ENCODE measurements at places on chromosomes 12 and 14.

DNA sequence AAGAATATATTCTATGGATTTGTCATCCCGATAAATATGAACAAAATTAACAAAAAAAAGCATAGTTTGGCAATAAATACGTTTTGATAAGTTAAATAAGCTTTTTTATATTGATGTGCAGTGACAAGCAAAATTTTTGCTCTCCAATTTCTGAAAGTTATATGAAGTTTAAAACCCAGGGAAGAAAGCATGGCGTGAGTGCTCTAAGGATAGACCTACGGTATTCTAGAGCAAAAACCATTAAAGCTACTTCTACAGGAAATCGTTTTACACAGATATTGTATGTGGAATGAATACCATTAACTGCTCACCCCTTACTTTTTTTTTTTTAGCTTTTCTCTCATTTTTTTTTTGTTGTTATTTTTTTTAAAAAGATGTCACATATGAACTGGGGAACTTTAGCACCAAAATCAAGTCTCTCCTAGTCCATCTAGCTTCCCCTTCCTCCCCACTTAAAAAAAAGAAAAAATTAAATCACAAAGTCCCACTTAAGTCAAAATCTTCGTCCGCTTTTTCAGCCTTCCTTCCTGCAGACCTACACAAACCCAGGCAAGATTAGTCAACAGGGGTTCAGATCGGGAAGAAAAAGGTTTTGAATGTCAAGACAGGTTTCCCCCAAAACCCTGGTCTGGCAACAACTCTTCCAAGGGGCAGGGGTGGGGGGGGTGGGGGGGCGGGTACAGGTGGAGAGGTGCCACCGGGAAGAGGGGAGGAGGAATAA lies 4.4 kb downstream of the ZFP36L1 start:
- DNase-seq: no peak

GRCh38 chr12:7937833-7938506 lies 2.0 kb upstream of the SLC2A3 start:
- DNase-seq: no peak

DNA sequence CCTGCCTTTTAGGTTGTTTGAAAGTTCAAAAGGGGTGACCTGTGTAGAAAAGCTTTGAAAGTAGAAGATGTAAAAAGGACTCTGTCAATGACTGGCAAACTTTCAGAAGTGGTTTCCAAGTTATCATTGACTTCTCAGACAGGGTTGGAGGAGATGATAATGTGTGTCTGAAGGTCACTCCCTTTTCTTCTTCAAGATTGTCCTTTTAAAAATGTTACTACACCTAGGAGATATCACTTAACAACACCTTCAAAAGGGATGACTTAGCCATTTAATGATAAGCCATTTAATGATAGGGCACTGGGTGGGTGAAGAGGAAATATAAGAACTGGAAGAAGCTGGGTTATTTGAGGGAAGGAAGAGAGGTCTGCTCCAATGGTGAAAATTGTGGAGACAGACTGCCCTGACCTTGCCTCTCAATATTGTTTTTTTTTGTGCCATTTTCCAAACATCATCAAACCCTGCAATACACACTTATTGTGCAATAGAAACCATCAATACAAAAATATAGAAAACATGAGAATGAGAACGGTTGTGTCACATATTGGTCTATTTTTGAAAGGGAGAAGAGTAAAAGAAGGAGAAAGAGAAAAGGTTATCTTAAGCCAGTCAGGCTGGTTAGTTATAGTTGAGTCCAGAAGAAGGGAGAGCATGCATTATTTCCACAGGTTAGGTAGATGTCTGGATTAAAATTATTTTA lies 38.8 kb downstream of the BEST3 start:
- DNase-seq: no peak

DNA sequence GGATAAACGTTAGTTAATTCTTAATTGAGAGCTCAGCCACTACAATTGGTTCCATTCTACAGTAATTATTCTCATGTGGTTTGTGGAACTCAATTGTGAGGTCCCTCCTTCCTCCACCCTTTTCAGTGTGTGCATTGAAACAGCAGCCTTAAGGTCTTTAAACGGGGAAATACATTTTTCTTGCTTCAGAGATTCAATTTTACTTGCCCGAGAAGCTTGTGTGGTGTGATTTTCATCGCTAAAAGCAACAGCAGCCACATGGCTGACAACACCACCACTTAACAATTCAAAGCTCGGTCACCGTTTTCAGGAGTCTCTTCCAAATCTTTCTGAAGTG lies 733 bp upstream of the PPFIBP1 start:
- no peak for DNase-seq

DNA sequence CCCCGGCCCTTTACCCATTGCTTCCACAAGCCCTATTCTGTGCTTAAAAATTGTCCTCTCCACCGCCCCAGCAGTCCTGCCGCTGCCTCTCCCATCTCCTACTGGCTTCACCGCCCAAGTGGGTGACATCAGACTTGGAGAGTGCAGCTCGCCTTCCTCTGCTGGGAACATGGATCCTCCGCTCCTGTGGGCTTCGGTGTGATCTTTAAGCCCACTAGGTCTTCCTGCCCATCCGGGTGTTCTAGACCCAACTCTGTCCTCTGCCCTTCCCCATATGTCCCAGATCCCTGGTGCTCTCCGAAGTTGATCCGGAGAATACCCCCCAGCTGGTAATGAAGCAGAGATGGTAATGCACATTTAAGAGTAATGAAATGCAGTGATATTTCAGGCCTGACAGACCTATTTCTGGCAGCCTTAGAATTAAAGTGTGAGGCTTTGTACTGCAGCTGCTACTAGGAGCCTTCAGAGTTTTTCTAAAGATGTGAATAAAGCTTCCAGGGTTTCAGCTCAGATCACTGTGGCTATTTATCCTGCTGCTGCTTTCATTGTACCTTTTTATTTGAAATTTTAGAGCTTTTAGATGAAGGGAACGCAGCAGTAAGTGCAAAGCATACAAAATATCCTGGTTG lies 22.9 kb upstream of the CTDSP2 start:
- DNase-seq: no peak

GRCh38 chr12:38761636-38762342 lies 143.6 kb downstream of the CPNE8 start:
- DNase-seq: no peak
